ENCODE measurements at places on chromosomes 7 and 10. TPM values are rescaled to one million over a fixed set of nuclear protein-coding genes. Genes with fewer than 3 reads are reported as not detected.

- no peak for DNase-seq
Measured at GRCh38 chr7:141593134-141593533, 41.9 kb downstream of the AGK start.

DNA sequence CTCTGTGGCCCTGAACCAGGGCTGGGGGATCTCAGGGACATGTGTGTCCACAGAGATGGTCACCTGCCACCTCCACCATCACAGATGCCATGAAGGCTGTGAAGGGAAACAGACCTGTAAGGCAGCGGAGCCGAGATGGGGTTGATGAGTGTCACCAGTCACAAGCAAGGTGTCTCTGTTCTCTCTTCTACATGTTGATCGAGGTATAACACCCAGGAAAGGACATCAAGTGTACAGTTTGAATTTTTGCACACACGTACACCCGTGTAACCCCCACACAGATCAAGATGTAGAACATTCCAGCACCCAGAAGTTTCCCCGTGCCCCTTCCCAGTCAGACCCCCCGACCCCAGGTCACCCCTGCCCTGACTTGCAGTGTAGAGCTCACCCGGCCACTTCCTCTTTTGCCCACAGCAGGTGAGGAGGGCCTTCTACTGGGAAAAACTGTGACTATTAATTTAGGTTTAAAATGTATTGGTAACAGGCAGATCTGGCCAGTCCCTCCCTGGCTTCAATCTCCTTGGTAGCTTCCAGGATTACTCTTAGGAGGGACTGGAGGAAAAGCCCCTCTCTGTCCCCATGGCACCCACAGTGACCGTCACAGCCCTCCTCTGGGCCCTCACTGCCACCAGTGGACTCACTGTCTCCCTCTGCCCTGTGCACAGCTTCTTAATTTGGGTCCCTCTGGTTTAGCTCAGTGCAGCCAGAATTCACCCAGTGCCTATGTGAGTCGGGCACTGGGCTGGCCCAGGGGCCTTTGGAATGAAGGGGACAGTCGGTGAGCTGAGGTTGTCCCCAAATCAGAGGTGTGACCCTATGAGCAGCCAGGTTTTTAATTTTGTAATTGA is 108.2 kb downstream of the LHPP start:
- DNase-seq = no peak

GRCh38 chr7:131081308-131081707 is 246.4 kb upstream of the MKLN1 start:
- DNase-seq = no peak

OGDHL gene
- total RNA-seq = 10.6 TPM

PAX4 gene
- not detected for total RNA-seq

MYO3A gene
- total RNA-seq = 0.82 TPM
